ENCODE measurements at places on chromosomes 1 and 21.

DNA sequence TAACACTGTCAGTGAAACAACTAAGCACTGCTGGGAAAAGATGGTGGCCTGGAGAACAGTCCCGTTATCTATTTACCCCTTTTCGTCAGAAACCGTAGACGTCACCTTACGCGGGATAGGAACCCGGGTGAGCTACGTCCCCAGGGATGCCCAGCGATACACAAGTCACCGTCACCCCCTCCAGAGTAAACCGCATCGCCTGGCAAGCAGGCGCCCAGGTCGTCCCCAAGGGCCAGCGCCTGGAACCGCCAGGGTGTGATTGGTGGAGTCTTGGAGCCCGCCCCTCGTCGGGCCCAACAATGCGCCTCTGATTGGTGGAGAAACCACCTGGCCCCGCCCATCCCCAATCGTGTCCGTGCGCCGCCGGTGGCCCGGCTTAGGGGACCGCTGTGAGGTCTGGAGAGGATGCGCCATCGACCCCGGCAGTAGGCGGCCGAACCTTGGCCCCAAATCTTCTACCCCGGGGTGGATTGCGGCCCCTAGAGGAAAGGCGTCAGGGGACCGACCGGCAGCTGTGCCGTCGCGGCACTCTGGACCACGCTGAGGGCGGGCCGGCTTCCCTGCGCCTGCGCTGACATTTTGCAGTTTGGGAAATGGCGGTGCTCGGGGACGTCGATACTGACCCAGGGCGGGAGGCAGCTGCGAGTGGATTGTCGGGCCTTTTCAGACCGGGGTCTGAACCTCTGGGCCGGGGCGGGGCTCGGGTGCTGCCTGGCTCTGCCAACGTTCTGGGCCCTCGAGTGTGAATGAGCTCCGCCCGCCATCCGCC, 34.4 kb downstream of the SLC2A1 start:
- DNase-seq: peak; percentile 92

DNA sequence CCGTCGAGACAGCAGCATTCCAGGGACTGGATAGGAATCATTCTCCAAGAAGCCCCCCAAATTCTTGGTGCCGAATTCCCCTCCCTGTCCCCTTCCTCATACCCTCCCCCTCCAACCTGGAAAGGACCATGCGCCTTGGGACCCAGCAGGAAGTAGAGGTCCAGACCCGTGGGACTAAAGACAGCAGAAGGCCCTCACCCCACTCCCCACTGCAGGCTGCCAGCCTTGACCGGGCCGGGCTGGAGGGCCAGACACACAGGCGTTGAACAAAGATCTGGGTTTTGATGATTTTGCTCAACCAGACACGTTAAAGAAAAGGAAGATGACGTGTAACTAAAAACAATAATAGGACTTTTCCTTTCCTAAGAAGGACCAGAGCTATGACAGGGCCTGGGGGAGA, 286.5 kb downstream of the NPHP4 start:
- DNase-seq: no peak

DNA sequence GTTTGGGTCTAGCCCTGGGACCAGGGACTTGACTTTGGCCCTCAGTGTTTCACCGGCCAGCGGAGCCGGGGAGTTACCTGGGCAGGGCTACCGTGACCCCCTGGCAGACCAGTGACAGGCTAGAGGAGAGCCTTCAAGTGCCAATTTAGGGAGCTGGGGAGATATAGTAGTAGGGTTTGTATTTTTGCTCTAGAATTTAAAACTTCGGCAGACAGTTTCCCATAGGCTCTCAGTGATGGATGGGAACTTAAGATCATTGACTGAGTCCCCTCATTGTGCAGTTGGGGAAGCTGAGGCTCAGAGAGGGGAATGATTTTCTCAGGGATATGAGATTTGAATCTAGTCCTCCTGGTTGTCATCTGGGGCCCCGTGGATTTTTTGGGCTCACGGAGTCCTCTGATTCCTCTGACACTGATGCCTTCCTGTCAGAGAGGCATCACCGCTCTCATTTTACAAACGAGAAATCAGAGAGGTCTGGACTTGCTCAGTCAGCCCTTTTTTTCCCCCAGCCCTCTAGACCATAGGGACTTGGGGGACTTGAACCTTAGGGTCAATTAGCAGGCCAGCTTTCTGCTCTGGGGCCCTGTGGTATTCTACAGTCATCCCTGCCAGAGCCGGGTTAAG, 58.3 kb upstream of the ACOT11 start:
- no peak for DNase-seq

DNA sequence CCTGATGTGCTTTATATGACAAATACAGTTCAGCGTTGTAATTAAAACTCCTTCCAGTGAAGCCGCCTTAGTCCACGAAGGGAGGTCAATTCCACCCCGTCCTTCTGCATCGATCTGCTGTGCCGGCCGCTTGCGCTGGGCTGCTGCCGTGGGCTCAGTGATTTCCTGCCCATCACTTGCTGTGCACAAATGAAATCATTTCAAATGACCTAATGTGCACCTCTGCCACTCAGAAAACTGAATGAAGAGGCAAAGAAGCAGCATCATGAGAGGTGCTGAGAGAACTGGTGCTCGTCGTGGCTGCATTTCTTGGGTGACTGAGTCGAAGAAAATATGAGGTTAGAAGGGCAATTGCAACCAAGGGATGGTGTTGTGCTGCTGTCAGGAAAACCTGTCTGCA, 144.3 kb upstream of the SYT6 start:
- DNase-seq: no peak

GRCh38 chr1:6523566-6523965, 30.7 kb downstream of the NOL9 start:
- DNase-seq: no peak

GRCh38 chr21:39313042-39313570, 326 bp downstream of the BRWD1 start:
- no peak for DNase-seq

DNA sequence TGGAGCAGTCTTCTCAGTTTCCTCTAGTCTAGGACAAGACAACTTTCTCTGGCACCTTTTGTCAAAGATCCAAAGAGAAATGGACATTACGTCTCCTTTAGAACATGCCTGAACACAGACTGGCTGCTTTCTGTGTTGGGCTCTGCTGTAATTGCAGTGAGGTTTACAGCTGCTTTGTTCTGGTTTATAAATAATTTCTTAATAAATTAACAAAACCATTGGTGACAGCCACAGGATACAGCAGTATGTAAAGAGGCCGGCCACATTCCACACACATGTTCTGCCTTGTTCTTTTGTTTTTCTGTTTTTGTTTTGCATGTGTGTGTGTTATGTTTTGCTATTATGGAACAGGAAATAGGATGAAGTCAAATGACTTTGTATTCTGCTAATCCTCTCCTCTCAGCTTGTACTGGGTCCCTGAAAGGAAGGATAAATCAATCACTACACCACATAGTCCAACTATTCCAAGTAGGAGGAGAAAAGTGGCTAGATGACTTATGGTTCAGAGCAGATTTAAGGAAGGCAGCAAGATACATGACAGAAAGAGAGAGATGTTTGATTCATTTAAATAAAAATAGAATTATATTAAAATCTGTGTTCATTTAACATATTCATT, 161.5 kb upstream of the ESRRG start:
- DNase-seq: no peak

- no peak for DNase-seq
These were observed 16.5 kb downstream of the CCDC30 start for GRCh38 chr1:42479621-42480020.

- no peak for DNase-seq
These were observed 262.8 kb downstream of the AKT3 start for GRCh38 chr1:243587285-243587684.

DNA sequence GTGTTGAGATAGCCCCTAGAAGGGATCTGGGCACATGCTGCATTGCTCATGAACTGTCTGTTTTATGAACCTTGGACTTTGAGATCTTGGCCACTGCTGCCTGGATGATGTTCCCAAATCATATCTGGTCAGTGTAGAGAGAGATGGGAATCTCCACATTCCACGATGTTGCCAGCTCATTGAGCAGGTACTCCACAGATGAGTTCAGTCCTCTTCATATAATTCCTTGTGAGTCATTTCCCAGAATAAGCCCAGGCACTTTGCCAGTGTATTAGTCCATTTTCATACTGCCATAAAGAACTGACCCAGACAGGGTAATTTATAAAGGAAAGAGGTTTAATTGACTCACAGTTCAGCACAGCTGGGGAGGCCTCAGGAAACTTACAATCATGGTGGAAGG, 254.0 kb upstream of the RUNX1 start:
- DNase-seq: no peak

- no peak for DNase-seq
These were observed 81.5 kb downstream of the NDUFS5 start for GRCh38 chr1:39107341-39108290.

- no peak for DNase-seq
These were observed 25.3 kb upstream of the SIPA1L2 start for GRCh38 chr1:232655028-232655745.

DNA sequence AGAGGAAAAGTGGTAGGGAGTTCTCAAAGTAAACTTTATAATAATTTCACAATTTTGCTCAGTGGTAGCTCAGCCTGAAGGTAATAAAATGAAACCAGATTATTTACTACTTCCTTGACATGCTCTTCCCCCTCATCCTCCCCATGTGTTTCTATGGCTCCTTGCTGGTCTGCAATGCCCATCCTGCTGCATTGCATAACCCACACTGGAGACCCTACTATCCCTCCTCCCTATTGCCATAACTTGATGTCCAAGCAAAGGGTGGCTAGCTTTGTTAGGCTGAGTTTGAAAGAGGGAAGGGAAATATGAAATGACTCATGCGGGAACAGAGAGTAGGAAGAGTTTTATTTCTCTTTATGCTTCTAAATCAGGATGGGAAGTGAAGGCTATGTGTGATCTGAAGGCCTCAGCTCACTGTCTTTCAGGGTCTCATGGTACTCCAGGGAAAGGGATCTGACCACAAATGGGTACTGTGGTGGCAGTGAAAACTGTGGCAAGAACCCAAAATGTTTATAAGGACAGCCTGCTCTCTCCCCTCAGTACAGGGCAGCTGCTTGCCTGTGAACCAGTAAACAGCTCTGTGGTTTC, 36.4 kb upstream of the HSD17B7 start:
- no peak for DNase-seq

DNA sequence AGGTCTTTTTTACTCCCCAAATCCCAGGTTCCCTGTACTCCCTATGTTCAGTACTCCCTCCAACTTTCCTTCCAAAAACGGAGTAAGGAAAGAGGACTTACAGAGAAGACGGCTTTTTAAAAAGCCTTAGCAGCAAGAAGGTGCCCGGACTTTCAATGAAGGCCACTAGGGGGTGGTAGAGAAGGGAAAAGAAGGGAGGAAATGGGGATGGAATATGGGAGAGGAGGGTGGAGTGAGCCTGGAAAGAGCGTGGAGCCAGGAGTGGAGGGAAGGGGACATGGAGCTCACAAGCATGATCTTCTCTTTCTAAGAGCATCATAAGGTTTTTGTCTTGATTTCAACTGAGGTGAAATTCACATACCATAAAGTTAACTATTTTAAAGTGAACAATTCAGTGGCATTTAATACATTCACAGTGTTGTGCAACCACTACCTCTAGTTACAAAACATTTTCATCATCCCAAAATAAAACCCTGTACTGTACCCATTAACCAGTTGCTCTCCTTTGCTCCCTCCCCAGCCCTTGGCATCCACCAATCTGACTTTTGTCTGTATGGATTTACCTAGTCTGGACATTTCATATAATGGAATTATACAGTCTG, 129.9 kb downstream of the ZNF281 start:
- DNase-seq: peak; percentile 35

GRCh38 chr1:4118746-4119515, 218.9 kb upstream of the C1orf174 start:
- DNase-seq: no peak

- DNase-seq: no peak
These were observed 690 bp downstream of the EPS8L3 start for GRCh38 chr1:109762821-109763645.

- no peak for DNase-seq
These were observed 16.7 kb downstream of the AMPD2 start for GRCh38 chr1:109636201-109636952.

DNA sequence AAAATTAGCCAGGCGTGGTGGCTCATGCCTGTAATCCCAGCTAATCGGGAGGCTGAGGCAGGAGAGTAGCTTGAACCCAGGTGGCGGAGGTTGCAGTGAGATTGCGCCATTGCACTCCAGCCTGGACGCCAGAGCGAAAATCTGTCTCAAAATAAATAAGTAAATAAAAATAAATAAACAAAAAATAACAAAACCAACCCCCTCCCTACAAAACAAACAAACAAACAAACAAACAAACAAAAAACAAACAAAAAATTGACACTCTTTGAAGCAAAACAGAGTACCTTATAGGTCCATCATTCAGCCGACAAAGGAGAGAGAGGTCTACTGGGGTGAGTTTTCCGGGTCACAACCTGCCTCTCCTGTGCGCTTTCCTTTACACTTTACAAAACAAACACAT, 5.4 kb upstream of the KDF1 start:
- no peak for DNase-seq

DNA sequence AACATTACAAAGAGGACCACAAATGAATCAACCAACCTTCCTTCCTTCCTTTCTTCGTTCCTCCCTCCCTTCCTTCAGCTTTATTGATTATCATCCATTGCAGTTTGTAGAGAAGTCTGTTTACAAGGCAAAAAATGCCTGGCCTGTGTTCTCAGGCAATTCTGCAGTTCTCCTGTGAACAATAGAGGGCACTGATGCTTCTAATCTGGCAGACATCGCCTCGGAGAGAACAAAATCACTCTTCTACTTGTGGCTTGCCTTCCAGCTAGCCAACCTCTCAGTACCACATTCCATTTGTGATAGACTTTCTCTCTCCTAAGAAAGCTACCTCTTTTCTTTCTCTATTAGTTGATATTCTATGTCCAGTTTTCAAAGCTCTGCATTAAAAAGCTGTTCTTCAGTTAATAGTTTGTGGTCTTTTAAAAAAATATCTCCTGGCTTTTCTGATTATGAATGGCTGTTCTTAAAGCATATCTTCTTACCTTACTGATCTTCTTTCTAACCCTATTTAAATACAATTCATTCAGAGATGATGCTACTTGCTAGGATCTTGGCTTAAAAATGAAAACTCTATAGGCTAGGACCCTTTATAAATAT, 26.9 kb upstream of the ESRRG start:
- DNase-seq: no peak

DNA sequence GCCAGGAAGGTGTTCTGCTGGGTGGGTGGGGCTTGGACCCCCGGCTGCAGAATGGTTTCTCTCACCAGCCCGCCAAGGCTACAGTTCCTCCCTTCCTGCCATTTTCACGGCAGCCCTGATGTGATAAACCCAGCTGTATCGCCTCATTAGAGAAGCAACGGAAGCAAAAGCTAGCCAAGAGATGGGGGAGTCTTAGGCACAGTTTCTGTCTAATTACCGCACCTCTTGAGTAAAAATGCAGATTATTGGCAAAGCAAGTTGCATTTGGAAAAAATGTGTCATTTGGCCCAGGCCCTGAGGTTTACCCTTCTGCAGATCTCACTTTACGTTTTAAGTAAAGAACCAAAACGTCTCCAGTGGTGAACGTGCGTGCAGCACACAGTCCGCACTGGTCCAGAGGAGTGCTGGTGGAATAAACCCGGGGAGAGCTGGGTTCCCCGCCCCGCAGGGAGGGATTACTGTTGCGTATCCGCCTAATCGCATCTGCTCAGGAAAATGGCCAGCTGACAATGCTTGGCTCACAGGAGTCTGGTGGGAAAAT, 109.9 kb downstream of the GALNT2 start:
- DNase-seq: no peak
